ENCODE measurements at places on chromosomes 5 and 9. TPM values are rescaled to one million over a fixed set of nuclear protein-coding genes. Genes with fewer than 3 reads are reported as not detected.

LAMC3 gene
- under 0.01 TPM for total RNA-seq

FSTL4 gene
- not detected for total RNA-seq

OGN gene
- not detected for total RNA-seq

IRGM gene
- total RNA-seq: not detected

PKD2L2 gene
- not detected for total RNA-seq

CDKN2A gene
- total RNA-seq: 4.9 TPM

PDLIM4 gene
- total RNA-seq: 66.9 TPM

CENPH gene
- 11.6 TPM for total RNA-seq

CCNO gene
- not detected for total RNA-seq

ZNF354B gene
- total RNA-seq: 7.8 TPM

MYMK gene
- total RNA-seq: not detected

LCN15 gene
- total RNA-seq: not detected

SV2C gene
- not detected for total RNA-seq

NTNG2 gene
- under 0.01 TPM for total RNA-seq

TAS2R1 gene
- total RNA-seq: not detected

TAF1L gene
- not detected for total RNA-seq

All from epithelial cell of umbilical artery (primary cell).